ENCODE measurements at places on chromosomes 6 and 20.

DNA sequence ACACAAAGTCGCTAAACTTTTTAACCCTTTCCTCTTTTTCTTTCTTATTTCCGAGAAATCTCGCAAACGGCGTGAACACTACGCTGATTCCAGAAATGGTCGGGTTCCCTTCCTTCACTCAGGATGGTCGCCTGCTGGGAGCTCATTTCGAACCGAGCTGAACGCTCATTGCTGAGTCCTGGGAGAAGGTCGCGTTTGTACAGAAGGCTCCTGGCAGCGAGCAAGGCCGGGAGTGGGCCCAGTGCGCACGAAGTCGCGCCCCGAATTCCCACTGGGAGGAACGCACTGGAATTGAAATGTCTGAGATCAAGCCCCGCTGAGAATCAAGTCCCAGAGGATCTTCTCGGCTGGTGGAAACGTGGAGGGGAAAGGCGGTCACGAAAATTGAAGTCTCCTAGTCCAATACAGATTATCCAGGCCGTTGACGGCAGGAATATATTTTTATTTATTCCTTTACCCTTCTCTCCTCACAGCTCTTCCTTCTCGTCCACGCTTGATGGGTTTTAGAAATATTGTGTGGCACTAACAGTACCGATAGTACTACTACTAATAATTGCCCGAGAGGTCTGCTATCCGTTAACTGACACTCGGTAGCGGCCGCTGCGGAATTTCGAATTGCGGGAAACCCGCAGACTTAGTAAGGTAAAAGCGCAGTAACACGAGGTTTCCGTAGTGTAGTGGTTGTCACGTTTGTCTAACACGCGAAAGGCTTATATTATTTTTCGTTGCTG, 207.2 kb upstream of the ZNF184 start:
- DNase-seq: peak; percentile 70

DNA sequence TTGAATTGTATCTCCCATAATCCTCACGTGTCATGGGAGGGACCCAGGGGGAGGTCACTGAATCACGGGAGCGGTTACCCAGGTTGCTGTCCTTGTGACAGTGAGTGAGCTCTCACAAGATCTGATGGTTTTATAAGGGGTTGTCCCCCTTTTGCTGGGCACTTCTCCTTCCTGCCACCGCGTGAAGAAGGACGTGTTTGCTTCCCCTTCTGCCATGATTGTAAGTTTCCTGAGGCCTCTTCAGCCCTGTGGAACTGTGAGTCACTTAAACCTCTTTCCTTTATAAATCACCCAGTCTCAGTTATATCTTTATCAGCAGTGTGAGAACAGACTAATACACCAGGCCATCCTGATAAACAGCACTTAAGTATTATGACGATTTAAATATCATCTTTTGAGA, 9.0 kb upstream of the MRGBP start:
- no peak for DNase-seq

DNA sequence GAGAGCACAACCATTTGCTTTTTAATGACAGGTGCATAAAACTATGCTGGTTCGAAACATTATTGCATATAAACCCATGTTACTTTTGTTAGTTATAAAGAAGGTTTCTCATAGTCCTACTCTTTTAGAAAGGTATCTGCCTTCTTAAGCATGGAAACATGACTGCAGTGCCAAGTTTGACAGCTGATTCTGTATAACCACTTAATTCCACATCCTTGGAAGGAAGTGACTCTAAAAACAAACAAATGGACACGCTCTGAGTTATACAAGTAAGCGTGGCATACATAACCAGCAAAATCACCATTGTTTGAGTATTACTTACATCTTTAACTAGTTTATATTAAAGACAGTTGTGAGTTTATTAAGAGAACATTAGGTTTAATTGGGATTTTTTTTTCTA, 125.0 kb upstream of the HDGFL1 start:
- no peak for DNase-seq

DNA sequence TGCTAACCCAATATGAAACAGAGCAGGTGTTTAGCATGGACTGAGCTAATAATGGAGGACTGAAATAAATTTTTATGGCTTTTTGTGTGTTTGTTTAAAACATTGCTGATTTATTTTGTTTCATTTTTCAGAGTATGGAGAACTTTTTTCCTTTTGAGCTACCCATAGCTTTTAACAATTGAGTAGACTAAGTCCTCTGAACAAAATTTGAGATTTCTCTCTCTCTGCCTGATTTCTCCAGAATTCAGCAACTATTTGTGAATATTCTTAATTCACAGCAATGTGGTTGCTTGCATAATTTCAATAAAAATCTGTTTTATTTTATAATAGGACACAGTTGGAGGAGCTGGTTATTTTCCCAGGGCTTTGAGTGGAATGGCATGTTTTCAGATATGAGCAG, 103.7 kb downstream of the TPBG start:
- no peak for DNase-seq

DNA sequence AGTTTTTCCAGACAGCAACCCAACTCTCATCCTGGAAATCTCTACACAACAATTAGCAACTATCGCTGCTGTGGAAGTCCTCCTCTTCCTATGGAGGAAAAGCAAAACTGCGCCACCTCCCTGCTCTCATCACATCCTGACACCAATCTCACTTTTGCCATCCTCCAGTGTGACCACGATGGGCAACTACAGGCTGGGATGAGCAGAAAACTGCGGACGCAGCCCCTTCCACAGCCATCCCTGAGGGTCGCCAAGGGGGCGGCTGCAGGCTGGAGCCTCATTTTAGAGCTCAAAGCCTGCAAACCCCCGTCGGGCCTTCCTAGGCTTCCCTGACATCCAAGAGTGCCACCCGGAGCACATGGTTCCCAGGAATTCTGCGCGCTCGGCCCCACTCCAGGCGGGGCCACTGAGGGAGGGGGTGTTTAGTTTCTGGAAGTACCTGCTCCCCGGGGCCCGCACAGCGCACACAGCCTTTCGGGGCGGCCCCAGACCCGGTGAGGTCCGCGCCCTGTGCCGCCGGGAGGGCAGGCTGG, 1.2 kb downstream of the TCFL5 start:
- peak; percentile 53 for DNase-seq

DNA sequence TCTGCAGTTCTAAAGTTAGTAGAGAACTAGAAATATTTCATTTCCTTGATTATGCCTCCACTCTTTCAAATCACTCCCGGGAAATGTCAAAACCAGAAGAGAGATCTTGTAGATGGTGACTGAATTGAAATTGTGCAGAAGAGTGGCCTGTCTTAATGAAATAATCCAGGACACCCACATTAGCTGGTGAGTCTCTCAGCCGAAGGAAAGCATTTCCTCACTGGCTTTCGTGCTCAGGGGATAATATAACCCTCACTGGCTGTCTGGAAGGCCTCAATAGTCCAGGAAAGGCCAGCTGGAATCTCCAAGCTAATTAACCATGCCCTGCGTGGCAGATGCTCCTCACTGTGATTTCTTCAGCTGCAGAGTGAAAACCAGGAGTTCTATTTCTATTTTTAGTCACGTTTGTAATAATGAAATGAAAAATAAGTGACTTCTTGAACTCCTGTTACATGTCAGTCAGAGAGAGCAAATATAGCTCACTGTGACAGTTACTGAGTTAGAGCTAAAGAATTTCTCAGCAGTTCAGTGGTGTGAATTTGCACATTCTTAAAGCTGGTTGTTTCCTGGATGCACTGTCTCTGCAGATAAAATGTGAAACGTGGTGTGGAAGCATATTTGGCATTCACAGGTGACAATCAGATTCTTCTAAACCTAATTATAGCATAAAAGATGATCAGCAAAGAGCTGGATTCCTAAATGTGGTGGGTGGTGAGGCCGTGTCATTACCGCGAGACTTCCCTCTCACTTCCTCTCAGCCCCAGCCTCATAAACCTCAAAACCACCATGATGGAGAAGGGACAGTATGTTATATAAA, 211.7 kb downstream of the LMBRD1 start:
- DNase-seq: peak; percentile 40

DNA sequence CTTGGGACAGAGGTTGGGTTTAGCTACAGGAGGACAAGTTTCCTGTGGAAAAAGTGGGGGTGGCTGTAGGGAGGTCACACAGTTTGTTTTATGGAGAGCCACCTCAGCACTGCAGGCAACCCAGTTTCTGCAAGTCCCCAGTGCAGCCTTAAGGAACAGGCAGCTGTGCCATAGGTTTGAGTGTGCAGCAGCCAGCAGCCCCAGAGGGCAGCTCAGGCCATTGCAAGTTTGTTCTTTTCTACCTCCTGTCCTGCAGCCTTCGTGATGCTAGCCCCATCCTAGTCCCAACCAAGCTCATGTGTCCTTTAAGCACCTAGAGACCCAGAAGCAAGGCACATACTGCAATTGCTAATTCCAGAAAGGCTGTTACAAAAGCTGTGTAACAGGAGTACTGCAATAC, 58.8 kb downstream of the ZBTB9 start:
- no peak for DNase-seq

DNA sequence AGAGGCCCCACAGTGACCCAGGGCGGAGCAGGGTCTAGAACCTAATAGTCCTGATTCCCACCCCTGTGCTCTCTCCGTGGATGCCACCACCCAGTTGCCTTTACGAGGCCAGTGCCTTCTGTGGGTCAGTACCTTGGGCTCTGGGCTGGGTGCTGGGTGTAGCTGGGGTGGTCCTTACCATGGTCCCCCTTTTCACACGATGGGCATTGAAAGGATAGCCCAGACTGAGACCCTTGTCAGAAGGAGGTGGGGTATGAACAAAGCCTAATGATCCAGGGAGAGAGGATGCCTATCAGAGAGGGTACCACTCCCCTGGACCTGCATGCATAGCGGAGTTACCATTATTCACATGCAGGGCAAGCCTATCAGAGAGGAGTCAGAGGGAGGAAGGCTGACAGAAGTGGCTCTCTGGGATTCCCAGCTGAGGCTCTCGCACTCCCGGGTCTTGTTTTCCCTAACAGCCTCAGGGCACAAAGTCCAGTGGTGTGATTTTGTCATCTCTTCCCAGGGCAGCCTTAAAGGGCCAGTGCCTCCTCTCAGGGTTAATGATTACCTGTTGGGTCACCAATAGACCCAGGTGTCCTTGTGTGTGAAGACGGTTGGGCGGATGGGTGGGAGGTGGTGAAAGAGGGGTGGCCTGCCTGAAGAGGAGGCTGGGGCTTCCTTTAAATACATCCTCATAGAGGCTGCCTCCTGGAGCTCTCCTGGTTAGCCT, 36.2 kb downstream of the VEGFA start:
- DNase-seq: peak; percentile 34

- no peak for DNase-seq
Measured at GRCh38 chr6:85432554-85432953, 17.3 kb upstream of the NT5E start.

- no peak for DNase-seq
Measured at GRCh38 chr6:119915971-119916370, 566.4 kb upstream of the MAN1A1 start.

- peak; percentile 30 for DNase-seq
Measured at GRCh38 chr6:22926790-22927354, 357.5 kb downstream of the HDGFL1 start.

DNA sequence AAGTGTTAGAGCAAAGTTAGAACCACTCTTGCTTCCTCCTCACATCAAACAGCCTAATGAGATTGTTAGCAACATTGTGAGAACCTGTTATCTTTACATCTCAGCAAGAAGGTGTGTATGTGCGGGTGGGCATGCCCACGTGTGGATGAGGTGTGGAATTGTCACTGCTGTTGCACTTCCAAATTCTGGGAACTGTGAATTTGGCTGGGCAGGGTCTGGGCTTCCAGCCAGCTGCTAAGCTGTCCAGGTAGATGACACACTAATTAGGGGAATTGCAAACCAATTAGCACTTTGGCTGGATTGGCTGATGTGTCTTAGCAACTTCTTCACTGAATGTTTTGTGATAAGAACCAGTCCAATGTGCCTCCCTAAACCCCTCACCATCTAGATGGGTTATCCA, 848.2 kb downstream of the DHX35 start:
- no peak for DNase-seq

- DNase-seq: no peak
Measured at GRCh38 chr6:150932996-150933395, 67.5 kb downstream of the MTHFD1L start.

DNA sequence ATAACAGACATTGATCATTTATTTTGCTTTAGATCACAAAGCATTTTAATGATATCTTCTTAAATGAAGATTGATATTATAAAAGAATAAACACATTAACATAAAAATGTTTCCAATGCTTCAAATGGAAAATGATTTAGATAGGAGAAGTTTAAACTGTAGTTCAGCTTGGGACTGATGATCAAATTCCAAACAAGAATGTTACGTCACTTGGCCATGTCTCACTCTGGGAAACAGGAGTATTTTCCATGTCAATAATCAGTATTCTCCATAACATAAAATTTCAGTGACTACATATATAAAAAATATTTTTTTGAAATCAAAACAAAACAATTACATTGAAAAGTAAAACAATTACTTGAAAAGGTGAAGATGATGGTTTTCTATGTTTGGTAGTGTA, 52.9 kb upstream of the SIM1 start:
- no peak for DNase-seq

DNA sequence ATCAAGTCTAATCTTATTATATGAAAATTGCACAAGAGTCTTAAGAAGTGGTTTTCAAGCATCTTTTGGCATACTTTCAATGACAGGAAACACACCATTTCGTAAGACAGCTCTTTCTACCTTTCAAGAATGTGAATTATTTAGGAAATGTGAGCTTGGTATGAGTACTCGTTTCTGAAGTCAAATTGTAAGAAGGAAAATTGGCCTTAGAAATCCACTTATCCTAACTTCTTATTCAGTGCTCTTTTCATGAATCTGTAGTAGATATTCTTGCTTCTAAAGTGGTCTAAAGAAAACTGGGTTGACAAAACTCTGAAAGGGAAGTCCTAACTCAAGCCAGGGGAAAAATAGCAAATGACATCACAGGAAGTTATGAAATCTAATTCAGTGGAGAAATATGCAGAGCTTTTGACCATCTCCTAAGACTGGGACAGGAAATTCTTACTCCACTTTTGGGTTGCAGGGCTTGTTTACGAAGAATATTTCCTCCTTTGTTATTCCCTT, 38.5 kb upstream of the OGFRL1 start:
- no peak for DNase-seq

DNA sequence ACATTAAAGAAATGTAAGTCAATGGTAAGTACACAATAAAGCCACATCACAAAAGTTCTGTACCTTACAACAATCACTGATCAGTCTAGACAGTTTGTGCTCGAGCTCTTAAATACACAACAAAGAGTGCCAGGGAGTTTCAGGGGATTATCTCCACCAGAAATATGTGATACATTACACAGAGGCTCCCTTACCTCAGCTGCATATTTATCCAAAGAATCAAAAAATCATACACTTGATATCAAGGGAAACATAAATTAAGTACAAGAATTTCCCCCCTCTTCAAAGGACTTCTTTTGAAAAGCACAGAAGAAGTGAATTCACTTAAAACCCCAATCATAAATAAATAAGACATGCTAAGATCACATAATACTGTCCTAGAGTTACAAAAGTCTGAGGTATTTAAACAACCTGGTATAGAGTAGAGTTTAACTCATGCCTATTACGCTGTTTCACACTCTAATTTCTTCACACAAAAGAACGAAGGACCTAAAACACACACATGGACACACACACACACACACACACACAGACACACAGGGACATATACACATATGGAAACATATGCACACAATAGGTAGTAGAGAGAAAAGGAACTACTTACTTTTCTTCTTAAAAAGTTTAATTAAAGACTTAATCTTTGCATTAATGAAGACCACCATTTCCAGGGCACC, 528 bp downstream of the NHSL1 start:
- no peak for DNase-seq

GRCh38 chr6:121441477-121441876, 6.0 kb downstream of the GJA1 start:
- DNase-seq: peak; percentile 32

GRCh38 chr6:7425808-7426190, 36.2 kb downstream of the RIOK1 start:
- no peak for DNase-seq

All from retina (tissue), 1 donor.